ENCODE measurements at places on chromosomes 7 and 10.

- no peak for DNase-seq
Observed at GRCh38 chr10:3150961-3151360, 21.6 kb downstream of the PITRM1 start.

DNA sequence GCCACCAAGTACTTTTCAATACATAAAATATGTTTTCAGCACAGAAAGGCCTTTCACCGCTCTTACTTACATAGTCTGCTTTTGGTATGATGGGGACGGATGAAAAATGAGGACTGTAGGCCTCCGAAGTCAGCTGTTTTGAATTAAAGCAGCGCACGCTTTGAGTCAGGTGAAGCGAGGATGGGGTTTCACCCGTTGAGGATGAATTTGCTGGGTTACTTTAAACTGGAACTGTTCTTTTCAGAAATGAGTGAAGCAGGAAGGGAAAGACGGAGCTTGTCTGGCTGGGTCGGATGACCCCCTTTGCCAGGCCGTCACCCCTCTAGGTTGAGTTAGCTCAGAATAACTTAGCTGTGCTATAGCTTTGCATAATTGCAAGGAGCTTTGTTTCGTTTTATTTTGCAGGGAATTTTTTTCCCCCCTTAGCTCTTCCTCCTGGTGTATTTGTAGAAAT, 40.0 kb downstream of the CUX1 start:
- no peak for DNase-seq

- DNase-seq: no peak
Observed at GRCh38 chr10:77715088-77715487, 77.5 kb upstream of the KCNMA1 start.

DNA sequence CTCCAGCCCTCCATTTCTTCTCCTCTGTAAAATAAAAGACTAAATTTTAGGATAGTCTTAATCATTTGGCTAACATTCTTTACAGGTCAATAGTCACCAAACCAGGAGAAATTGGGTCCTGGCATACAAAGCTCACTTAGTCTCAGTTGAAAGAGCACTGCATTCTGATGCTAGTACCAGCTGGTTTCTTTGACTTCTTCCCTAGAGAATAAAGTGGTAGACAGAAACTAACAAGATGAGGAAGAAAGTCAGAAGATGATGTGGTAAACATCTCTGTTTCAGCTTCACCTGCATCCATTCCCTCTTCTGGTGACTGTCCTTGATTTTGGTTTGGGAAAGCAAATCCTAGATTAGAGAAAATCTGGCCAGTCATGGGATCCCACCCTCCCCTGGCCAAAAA, 37.2 kb downstream of the NKX2-3 start:
- DNase-seq: no peak

GRCh38 chr7:86972072-86972471, 87.4 kb downstream of the ELAPOR2 start:
- DNase-seq: no peak

GRCh38 chr10:33145451-33146188, 187.6 kb upstream of the ITGB1 start:
- no peak for DNase-seq

GRCh38 chr7:94173436-94173835, 169.3 kb upstream of the BET1 start:
- DNase-seq: no peak

DNA sequence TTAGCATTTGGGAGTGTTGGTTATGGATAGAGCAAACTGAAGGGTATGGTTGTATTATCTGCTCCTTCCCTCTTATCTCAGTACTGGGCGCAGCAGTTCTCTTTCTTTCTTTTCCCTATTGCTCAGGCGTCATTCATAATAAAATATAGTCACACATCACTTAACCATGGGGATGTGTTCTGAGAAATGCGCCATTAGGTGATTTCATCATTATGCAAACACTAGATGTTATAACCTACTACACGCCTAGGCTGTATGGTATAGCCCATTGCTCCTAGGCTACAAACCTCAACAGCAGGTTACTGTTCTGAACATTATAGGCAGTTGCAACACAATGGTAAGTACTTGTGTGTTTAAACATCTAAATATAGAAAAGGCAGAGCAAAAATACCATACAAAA, 401.7 kb downstream of the EXOC4 start:
- no peak for DNase-seq

DNA sequence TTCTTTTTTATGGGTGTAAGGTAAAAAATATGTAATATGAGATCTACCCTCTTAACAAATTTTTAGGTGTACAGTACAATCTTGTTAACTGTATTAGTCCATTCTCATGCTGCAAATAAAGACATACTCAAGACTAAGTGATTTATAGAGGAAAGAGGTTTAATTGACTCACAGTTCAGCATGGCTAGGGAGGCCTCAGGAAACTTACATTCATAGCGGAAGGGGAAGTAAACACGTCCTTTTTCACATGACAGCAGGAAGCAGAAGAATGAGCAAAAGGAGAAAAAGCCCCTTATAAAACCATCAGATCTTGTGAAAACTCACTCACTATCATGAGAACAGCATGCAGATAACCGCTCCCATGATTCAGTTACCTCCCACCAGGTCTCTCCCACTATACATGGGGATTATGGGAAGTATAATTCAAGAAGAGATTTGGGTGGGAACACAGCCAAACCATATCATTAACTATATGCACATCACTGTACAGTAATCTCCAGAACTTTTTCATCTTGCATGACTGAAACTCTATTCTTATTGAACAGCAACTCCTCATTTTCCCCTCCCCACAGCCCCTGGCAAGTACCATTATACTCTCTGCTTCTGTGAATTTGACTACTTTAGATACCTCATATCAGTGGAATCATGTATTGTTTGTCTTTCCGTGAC, 127.4 kb downstream of the WNT2 start:
- DNase-seq: no peak

DNA sequence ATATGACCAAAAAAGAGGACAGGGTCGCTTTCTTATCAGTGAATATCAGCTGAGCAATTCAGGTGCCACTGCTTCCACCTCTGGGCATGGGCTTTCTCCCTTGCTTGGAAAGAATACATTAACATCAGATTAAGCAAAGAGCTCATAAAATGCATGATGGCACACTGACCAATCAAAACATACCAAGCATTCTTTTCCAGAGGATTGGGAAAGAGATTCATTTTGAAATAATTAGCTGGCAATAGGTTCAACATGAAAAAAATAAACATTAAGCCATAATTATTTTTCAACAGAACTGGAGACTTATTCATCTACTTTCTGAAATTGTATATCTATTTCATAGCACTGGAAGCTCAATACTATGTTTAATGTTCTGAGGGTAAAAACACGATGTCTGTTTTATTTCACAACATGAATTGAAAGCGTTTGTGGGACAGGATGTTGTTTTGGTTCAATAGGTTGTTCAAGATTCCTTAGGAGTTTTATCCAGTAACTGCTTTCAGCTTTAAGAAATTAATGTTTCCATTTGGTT, 53.2 kb downstream of the TFAM start:
- no peak for DNase-seq

DNA sequence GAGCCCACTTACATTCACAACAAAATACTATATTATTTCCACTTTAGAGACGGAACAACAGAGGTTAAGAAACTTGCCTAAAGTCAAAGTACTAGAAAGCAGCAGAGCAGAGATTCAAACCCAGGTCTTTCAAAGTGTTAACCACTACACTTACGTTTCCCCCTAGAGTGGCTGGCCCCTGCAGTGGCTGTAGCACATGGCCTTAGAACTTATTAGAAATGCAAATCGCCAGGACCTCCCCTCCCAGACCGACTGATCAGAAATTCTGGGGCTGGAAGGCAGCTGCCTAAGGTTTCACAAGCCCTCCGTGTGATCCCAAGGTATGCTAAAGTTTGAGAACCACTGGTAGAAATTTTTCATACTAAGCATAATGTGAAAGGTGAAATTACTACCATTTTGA, 8.1 kb downstream of the MPP7 start:
- DNase-seq: no peak

DNA sequence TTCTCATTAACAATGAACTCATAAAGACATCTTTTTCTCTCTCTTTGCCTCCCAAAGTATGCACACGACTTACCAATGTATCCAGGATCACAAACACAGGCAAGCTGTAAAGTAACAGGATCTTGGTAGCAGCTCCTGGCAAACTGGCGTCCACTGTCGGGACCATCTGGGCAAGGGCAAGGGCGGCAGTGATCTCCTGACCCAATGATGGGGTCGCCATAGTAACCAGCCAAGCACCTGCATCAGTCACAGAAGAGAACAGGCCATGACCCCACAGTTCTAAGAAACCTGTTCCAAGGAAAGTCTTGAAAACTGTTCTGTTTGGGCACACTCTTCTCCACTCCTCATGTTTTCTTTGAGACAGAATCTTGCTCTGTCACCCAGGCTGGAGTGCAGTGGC, 47.6 kb downstream of the LAMB1 start:
- DNase-seq: no peak

DNA sequence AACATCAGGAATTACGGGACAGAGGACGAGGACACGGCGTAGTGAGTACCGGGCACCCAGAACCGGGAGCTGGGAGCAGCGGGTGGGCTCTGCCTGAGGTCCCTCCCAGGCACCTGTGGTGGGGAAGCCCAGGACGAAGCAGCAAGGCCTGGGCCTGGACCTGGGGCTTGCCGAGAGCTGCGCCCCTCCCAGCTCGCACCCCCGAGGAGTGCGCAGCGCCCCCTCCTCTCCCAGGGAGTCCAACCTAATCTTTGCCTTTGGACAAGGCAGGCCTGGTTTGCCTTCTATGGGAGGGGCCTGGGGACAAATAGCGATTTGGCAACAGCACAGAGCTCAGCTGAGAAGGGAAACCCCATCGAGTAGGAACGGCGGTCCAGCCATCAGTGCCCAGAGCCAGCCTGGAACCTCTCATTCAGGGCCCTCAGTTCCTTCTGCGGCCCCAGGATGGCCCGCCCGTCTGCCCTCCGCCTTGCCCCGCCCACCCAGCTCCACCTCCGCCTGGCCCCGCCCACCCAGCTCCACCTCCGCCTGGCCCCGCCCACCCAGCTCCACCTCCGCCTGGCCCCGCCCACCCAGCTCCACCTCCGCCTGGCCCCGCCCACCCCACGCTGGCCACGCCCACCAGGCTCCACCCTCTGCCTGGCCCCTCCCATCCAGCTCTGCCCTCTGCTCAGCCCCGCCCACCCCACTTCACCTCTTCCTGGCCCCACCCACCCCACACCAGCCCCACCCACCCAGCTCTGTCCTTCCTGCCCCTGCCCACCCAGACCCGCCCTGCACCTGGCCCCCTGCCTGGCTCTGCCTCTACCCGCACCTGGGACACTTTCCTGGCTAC, 32.5 kb upstream of the KNDC1 start:
- no peak for DNase-seq

- DNase-seq: no peak
Observed at GRCh38 chr10:133381036-133381435, 2.0 kb downstream of the PAOX start.

- no peak for DNase-seq
Observed at GRCh38 chr7:92835261-92835850, 1.0 kb downstream of the CDK6 start.

GRCh38 chr7:2853147-2853546, 9.0 kb upstream of the GNA12 start:
- no peak for DNase-seq

GRCh38 chr10:110529596-110530011, 31.9 kb downstream of the DUSP5 start:
- DNase-seq: no peak

GRCh38 chr10:127034034-127034633, 128.9 kb downstream of the DOCK1 start:
- no peak for DNase-seq

GRCh38 chr10:3424111-3424851, 251.7 kb upstream of the PITRM1 start:
- no peak for DNase-seq

- no peak for DNase-seq
Observed at GRCh38 chr7:112580717-112581435, 100.1 kb downstream of the LSMEM1 start.

DNA sequence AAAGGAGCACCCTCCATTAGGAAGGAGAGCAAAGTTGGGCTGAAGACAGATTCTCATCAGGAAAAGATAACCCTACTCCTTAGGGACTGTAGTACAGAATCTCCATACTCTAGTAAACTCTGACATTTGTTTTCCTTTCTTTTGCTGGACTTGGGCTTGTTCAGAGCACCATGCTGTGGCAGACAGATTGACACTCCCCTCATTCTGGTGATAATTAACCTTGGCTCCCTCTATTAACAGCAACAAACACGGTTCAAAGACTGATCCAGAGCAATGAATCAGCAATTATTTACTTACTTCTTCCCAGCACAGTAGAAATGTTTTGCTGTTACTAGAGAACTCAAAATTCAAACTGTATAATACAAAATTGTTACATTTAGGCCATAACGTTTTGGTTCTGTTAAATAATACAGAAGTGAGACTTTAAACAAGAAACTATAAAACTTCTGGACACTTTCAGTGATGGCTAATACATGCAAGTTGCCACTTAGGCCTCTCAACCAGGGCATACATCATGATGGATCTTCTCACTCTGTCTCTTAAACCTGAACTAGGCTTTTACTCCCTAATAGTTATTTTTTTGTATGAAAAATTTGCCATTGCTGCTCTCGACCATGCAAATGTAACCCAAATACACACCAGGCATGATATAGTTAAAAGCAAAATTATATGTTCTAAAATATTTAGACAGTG, 639.0 kb downstream of the IPMK start:
- DNase-seq: no peak

All from esophagus squamous epithelium (tissue), 5 donors.